ENCODE measurements at places on chromosomes 2 and 18.

DNA sequence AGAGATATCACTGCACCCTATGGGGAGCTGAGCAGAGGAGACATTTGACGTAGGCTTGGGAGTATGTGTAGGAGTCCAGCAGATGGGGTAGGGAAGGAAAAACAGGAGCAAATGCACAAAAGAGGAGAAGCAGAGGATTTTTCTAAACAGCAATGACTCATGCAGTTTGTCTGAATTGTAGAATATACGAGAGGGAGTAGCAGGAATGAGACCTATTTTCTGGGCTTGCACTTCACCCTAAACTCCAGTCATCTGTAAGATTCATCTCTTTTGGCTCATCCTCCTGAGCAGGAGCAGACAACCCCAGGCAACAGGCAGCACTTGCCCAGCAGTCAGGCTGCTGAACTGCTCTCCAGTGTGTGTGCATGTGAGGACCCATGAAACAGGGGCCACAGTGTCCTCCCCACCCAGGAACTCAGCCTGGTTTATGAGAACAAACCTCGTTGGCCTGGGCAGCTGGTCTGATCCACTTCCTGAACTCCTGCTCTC, 100.2 kb upstream of the CDC42EP3 start:
- no peak for DNase-seq

DNA sequence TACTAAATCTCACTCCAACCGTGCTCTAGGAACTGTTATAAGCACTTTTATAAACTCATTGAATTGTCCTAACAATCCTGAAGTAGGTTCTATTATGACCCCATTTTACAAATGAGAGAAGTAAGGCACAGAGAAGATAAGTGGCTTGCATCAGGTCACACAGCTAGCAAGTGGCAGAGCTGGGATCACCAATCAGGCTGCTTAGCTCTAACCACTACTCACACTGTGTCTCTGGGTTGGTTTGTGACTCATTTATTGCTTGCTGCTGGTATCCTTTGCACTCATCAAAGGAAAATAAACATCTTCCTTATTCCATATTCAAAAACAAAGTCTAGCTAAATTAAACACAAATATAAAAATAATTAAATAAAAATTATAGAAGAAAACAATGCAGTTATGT, 42.5 kb upstream of the IL1R2 start:
- DNase-seq = no peak

GRCh38 chr2:132875193-132875592, 205.2 kb upstream of the LYPD1 start:
- no peak for DNase-seq

- DNase-seq = no peak
These were observed 619.6 kb downstream of the FBXO15 start for GRCh38 chr18:73528066-73528465.

DNA sequence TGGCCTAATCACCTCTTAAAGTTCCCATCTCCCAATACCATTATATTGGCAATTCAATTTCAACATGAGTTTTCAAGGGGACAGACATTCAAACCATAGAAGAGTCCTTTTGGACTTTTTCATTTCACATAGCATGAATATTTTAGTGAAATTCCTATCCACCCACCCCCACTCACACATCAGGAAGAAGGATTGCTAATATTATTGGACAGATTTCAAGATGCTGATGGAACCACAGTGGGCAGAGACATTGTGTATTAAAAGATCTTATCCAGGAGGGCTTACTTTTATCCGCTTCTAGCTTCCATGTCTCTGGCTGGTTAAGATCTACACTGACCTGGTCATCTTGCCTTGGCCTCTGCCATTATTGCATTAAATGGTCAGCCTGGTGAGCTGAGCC, 297.4 kb upstream of the ACVR2A start:
- DNase-seq = no peak

GRCh38 chr2:160268151-160268781, 68.2 kb upstream of the ITGB6 start:
- no peak for DNase-seq

DNA sequence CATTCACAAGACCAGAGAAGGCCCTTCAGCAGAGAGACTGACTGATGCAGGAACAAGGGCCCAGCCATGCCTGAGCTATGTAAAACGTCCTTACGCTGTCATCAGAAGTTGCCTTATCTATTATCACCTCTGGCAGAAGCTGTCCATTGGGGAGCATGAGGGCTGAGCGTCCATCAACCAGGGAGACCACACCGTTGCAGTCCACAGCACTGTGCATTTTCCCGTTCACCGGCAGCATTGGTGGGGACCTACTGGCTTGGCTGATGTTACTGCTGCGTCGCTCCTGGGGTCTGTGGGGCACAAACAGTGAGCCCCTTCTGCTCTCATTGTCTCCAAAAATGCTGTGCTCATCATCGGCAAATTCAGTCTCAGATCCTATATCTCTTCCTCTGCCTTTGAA, 91.4 kb downstream of the SCN9A start:
- DNase-seq = no peak

GRCh38 chr2:7084601-7085000, 167.4 kb downstream of the RNF144A start:
- no peak for DNase-seq
